ENCODE measurements at places on chromosomes 3 and 15. TPM values are rescaled to one million over a fixed set of nuclear protein-coding genes. Genes with fewer than 3 reads are reported as not detected.

Gene CCDC174
- total RNA-seq: 12.4 TPM

Gene SEMA7A
- 15.8 TPM for total RNA-seq

Gene CMTM8
- total RNA-seq: 8.9 TPM

Gene DCBLD2
- 56.9 TPM for total RNA-seq

DNA sequence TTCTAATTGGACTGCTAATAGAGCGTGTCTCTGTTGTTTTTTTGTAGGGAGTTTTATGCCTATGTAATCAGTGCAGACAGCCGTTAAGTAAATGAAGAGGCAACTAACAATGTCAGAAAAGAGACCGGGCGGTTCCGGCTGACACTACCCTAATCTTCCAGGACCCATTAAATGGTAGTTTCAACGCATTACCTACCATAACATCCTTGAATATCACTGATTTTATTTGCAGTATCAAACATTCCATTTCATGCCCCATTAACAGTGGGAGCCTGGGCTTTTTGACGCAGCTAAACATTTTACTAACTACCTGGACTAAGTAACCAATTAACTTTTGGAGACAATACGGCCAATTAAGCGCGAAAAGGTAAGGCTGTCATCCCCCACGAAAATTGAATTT is 832.9 kb upstream of the NR2F2 start:
- no peaks in the 10 kb centered on the region for H3K27me3 ChIP-seq
- no peak for DNase-seq
- H3K4me3 ChIP-seq: no peak overlapping the region
- H3K27ac ChIP-seq: no peak overlapping the region

DNA sequence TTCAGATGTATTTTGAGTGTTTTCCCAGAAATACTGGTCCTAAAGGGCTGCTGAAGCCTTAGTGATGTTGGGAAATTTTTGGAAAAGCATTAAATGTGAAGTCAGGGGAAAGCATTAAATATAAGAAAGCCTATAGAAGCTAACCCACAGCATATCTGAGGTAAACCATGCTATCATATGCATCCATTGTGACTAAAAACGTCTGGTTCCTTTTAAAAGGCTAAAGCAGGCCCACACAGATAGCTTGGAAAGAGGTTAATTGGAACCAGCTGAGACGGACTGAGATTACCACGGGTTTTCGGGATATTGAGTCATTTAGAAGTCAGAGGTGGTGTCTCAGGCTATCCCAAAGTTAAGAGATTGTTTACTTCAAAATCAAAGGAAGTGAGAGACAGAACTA is 78.2 kb downstream of the CYP19A1 start:
- no peak for DNase-seq
- no peak overlapping the region for H3K4me3 ChIP-seq
- H3K27me3 ChIP-seq: no peaks in the 10 kb centered on the region
- no peak overlapping the region for H3K27ac ChIP-seq

GRCh38 chr3:30512576-30512975 is 93.8 kb upstream of the TGFBR2 start:
- no peaks in the 10 kb centered on the region for H3K27me3 ChIP-seq
- peaks cover 42% of the 10 kb centered on the region for H3K4me1 ChIP-seq
- H3K27ac ChIP-seq: no peak overlapping the region
- DNase-seq: no peak
- no peaks in the 10 kb centered on the region for H3K36me3 ChIP-seq

GRCh38 chr3:32026593-32026992 is 45.0 kb downstream of the ZNF860 start:
- no peak overlapping the region for H3K27ac ChIP-seq
- H3K27me3 ChIP-seq: no peaks in the 10 kb centered on the region
- no peak overlapping the region for H3K4me3 ChIP-seq
- H3K4me1 ChIP-seq: peaks cover 8% of the 10 kb centered on the region
- H3K36me3 ChIP-seq: no peaks in the 10 kb centered on the region

- H3K27me3 ChIP-seq: no peaks in the 10 kb centered on the region
- no peak overlapping the region for H3K27ac ChIP-seq
- H3K4me1 ChIP-seq: no peaks in the 10 kb centered on the region
- DNase-seq: no peak
- H3K4me3 ChIP-seq: no peak overlapping the region
Measured at GRCh38 chr3:126151562-126152302, 28.7 kb downstream of the ALDH1L1 start.
